Right hindlimb (tissue), 1 donor: ENCODE measurements at places on chromosomes 13 and 19.

DNA sequence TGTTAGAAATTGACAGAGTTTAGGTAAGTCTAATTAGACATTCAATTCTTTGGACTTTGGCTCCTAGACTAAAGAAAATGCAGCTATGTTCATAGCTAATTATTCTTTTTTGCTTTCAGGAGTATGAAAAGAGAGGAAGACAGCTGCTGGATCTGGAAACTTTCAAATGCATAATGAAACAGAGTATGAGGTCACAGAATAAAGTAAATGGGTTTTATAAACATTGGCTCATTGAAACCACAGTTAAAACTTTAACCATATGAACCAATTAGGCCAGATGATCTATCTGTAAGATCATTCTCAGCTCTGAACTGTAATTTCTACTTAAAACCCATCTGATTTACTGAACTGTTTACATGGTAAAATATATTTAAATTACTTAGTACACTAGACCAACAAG lies 82.7 kb downstream of the TEX26 start:
- no peak for DNase-seq

DNA sequence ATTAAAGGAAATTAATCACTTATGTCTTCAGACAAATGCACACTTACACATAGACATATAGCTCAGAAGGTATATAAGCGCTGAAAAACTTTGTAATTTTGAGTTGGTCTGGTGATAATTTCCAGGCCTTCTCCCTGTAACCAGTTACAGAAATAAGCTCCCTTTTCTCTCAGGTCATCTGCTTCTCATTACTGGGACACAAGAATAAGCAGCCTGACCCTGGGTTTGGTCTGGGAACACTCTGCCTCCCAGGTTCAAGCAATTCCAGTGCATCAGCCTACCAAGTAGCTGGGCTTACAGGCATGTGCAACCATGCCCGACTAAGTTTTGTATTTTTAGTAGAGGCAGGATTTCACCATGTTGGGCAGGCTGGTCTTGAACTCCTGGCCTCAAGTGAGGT lies 274.5 kb downstream of the LMO7 start:
- DNase-seq: no peak

GRCh38 chr19:5973867-5974635 lies 3.9 kb downstream of the RANBP3 start:
- no peak for DNase-seq

GRCh38 chr13:63954683-63955082 lies 2539.0 kb upstream of the PCDH20 start:
- DNase-seq: no peak

- no peak for DNase-seq
Observed at GRCh38 chr13:59461411-59461810, 702.3 kb downstream of the DIAPH3 start.
